ENCODE measurements at places on chromosomes 11 and 22. TPM values are rescaled to one million over a fixed set of nuclear protein-coding genes. Genes with fewer than 3 reads are reported as not detected.

The OR56A1 gene
- not detected for total RNA-seq

The IL10RA gene
- total RNA-seq, result 8.2 TPM

The C1QTNF5 gene
- 39.9 TPM for total RNA-seq

GRCh38 chr11:89293965-89294679 is 116.4 kb downstream of the TYR start:
- peak; percentile 19 for DNase-seq

DNA sequence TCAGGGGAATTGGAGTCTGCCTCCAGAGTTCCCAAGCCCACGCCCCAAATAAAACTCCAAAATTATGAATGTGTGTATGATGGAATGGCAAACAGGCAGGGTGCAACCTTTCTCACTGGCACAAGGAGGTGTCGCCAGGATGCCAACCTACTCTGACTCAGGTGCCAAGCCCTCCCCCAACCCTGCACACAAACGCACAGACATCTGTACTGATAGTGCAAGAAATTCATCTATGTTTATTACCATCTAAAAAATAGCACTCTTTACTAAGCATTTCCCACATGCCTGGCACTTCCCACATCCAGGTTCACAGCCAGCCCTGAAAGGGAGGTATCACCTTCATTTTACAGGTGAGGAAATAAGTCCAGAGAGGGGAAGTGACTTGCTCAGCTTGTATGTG is 1.2 kb downstream of the PLA2G3 start:
- DNase-seq, result no peak

- DNase-seq, result peak; percentile 80
These were observed 55.2 kb downstream of the ST3GAL4 start for GRCh38 chr11:126410649-126411048.

- no peak for DNase-seq
These were observed 14.3 kb upstream of the LINC01488 start for GRCh38 chr11:69467196-69467595.

DNA sequence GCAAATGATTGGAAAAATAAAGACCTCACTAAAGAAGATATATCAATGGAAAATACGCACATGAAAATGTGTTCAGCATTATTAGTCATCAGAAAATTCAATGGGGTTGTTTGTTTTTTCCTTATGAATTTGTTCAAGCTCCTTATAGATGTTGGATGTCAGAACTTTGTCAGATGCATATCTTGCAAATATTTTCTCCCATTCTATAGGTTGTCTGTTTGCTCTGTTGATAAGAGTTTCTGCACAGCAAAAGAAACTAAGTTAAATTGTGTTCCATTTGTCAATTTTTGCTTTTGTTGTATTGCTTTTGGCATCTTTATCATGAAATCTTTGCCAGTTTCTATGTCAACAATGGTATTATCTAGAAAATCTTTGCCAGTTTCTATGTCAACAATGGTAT is 633.9 kb upstream of the CHORDC1 start:
- DNase-seq, result no peak

- no peak for DNase-seq
These were observed 44.0 kb downstream of the PIK3C2A start for GRCh38 chr11:17163736-17164135.

- peak; percentile 69 for DNase-seq
These were observed 28.9 kb upstream of the SHISAL1 start for GRCh38 chr22:44341431-44342346.

- DNase-seq, result no peak
These were observed 14.5 kb upstream of the GAB2 start for GRCh38 chr11:78432058-78432515.

GRCh38 chr22:39368461-39368911 is 18.7 kb downstream of the SYNGR1 start:
- no peak for DNase-seq

GRCh38 chr22:49372530-49373288 is 455.0 kb downstream of the BRD1 start:
- DNase-seq, result no peak

DNA sequence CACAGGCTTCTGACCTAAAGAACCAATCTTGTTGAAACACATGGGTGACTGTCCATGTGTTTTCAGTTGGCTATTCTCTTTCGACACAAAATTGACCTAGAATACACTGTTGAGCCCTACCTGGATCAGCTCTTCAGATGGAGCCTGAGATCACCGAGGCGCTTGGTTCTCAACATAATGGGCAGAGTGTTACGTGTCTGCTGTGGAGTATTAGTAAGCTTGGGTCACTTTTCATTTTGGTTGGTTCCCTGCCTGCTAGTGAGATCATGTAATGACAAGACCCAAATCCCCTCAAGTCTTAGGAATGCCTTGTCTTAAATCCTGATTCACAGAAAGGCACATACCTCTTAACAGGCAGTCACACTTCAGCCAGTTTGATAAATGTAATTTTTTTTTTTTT is 8.7 kb downstream of the MED19 start:
- no peak for DNase-seq
